ENCODE measurements at places on chromosomes 11 and 22.

- peak; percentile 9 for DNase-seq
These were observed 29.7 kb upstream of the VWA5A start for GRCh38 chr11:124085583-124085982.

DNA sequence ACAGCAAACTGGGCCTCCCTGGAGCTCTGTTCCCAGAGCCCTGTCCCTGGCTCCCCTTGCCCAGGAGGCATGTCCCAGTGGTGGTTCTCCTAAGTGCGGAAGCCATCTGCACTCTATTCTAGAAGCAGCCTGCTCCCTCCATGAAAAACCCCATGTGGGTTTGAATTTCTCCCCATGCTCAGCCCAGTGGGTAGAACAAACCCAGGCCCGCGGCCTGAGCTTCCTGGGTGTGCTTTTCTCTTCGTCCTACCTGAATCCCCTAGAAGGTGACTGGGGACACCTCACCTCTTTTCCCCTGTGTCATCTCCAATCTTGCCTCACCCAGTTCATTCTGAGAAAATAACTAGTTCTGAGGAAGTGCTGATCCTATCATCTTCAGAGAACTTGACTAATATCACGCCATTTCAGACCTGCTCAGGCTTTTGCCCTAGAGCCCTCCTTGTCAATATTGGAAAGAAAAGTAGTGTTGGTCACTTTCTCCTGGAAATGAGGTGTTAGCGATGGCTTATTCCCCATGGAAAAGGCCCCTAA, 15.9 kb downstream of the IL10RA start:
- no peak for DNase-seq

DNA sequence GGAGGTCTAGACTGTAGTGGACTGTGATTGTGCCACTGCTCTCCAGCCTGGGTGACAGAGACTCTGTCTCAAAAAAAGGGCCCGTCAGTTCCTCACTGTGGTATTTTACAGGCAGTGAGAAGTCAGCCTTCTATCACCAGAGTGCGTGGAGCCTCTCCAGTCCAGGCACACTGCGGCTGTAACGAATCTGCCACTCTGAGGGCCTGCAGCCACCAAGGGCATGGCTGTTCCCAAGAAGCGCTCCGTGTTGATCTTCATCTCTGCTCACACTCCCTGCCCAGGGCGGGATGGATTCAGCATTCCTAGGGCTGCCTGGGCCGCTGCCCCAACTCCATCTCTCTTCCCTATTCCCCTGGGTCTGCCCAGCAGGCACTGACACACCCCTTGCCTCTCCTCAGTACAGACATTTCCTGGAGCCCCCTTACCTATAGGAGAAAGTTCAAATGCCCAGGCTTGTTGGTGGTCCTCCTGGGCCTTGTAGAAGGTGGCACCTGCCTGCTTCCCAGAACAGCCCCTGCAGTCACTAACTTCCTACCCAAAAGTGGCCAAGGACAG, 148.4 kb downstream of the CACNA1I start:
- DNase-seq, result no peak

- DNase-seq, result no peak
These were observed 43.7 kb downstream of the MOB2 start for GRCh38 chr11:1442807-1443366.

DNA sequence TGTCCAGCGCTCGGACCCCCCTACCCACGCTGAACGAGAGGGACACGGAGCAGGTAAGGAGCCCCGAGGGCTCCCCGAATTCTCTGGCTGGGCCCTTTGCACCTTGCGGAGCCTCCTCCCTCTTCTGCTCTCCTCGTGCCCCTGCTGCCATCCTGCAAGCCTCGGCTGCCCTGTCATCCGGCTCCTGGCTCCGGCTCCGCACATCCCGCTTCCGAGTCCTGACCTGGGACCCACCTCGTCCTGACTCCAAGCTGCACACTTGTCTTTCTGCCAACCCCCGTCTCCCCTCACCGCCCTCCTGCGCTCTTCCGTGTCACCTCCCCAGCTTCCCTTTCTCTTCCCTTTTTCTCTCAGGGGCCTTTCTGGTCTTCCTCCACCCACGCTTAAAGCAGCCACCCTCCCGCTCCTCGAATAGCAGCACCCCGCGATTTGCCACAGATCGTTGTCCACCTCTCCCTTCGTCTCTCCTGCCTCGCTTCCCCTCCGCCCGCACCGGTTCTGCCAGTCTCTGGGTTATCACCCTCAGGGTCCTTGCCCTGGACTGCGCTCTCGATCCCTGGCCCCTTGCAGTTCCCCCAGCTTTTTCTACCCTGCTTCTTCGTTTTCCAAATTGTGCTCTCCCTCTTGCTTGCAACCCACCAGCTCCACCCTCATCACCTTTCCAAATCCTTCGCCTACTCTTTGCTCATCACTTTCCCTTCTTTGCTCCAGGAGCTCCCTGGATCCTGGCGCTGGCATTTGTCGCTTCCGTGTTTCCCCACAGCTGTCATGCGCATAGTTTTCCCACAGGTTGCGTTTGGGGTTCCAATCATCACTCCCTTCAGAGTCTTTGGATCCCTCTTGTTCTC, 822 bp downstream of the MARK2 start:
- DNase-seq, result no peak

GRCh38 chr11:75733431-75734107, 15.9 kb downstream of the MOGAT2 start:
- DNase-seq, result no peak
